Stomach (tissue), 19 donors: ENCODE measurements at places on chromosomes 1 and 21. TPM values are rescaled to one million over a fixed set of nuclear protein-coding genes. Genes with fewer than 3 reads are reported as not detected.

Gene SPRR2G
- not detected for total RNA-seq

Gene PRRX1
- 0.58 TPM for total RNA-seq

Gene SPRR2E
- not detected for total RNA-seq

Gene ICOSLG
- total RNA-seq: 1.2 TPM

Gene CHD1L
- total RNA-seq: 2.9 TPM

Gene SPATA21
- not detected for total RNA-seq

Gene AK5
- not detected for total RNA-seq

Gene ADAMTS1
- 44.9 TPM for total RNA-seq

Gene TNNT2
- total RNA-seq: not detected

Gene IL19
- total RNA-seq: not detected

Gene PIP5K1A
- 36.8 TPM for total RNA-seq

Gene PRAMEF8
- total RNA-seq: not detected

Gene NEXN
- 64.3 TPM for total RNA-seq

Gene S100A7A
- not detected for total RNA-seq

Gene SLAMF7
- not detected for total RNA-seq

Gene HENMT1
- not detected for total RNA-seq

Gene TINAGL1
- 159 TPM for total RNA-seq

Gene NBL1
- 257 TPM for total RNA-seq

Gene PRDX6
- total RNA-seq: 121 TPM

Gene NECTIN4
- total RNA-seq: 20.3 TPM

Gene SLC35F3
- total RNA-seq: not detected

Gene FALEC
- not detected for total RNA-seq

Gene ZNF697
- 9.5 TPM for total RNA-seq

Gene APOBEC4
- total RNA-seq: not detected

Gene GSTM5
- 1.4 TPM for total RNA-seq

Gene CLIC6
- total RNA-seq: 43.8 TPM

Gene MSH4
- total RNA-seq: 0.14 TPM

Gene CCDC28B
- total RNA-seq: not detected

Gene MAB21L3
- not detected for total RNA-seq

Gene CASQ2
- 8.5 TPM for total RNA-seq

Gene MTMR11
- total RNA-seq: 22.2 TPM

Gene ITPKB
- 24.6 TPM for total RNA-seq

Gene AGO4
- total RNA-seq: 38.6 TPM

Gene SLC30A1
- 8.5 TPM for total RNA-seq

Gene ROR1
- 37.3 TPM for total RNA-seq

Gene CDC42SE1
- total RNA-seq: 90.3 TPM

Gene THEM4
- total RNA-seq: 0.89 TPM

Gene HSPA6
- total RNA-seq: 0.73 TPM
